ENCODE measurements at places on chromosomes 1 and 21. TPM values are rescaled to one million over a fixed set of nuclear protein-coding genes. Genes with fewer than 3 reads are reported as not detected.

The PPFIA4 gene
- 1.5 TPM for total RNA-seq

The ZNF684 gene
- 3.3 TPM for total RNA-seq

The OR2M3 gene
- not detected for total RNA-seq

The LGALS8 gene
- 173 TPM for total RNA-seq

The OR2L8 gene
- total RNA-seq: 0.62 TPM

The SLC26A9 gene
- total RNA-seq: not detected

The IRF6 gene
- total RNA-seq: 1.1 TPM

The GPR37L1 gene
- total RNA-seq: not detected

The MSH4 gene
- 0.26 TPM for total RNA-seq

The CRNN gene
- total RNA-seq: not detected

The CD101 gene
- total RNA-seq: 5.7 TPM

The FLG2 gene
- total RNA-seq: not detected

The CRYAA gene
- not detected for total RNA-seq

The PALMD gene
- not detected for total RNA-seq

The OR2T5 gene
- not detected for total RNA-seq

The FCGR3A gene
- 0.31 TPM for total RNA-seq

The IVL gene
- total RNA-seq: not detected

The FABP3 gene
- not detected for total RNA-seq

The ETV3L gene
- 0.15 TPM for total RNA-seq

The KLHDC9 gene
- not detected for total RNA-seq

The TAGLN2 gene
- total RNA-seq: 515 TPM

The HSPA6 gene
- 0.27 TPM for total RNA-seq

The MROH9 gene
- not detected for total RNA-seq

The BRDT gene
- 0.68 TPM for total RNA-seq

The PDZK1 gene
- 0.55 TPM for total RNA-seq

The CFAP45 gene
- total RNA-seq: 6.3 TPM

The ZBTB37 gene
- total RNA-seq: 14.7 TPM

The NBPF4 gene
- not detected for total RNA-seq
